ENCODE measurements at places on chromosomes 2 and 18.
A peak's percentile ranks its signal among the peaks of the same experiment; 100 is the strongest.

DNA sequence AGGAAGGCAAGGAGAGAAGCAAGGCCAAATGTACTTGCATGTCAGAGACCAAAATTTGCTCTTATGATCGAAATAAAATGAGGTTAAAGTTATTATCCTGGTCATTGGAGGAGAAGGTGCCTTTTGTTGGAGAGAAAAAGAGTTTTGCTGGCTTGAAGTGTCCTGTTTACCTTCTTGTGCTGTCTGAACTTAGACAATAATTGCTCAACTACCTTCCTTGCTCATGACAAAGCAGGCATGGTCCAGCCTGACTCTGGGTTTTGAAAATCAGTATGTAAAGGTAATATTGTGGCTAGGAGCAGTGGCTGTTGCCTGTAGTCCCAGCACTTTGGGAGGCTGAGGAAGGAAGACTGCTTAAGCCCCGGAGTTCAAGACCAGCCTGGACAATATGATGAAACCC is 89.1 kb downstream of the MEIS1 start:
- no peak for DNase-seq

DNA sequence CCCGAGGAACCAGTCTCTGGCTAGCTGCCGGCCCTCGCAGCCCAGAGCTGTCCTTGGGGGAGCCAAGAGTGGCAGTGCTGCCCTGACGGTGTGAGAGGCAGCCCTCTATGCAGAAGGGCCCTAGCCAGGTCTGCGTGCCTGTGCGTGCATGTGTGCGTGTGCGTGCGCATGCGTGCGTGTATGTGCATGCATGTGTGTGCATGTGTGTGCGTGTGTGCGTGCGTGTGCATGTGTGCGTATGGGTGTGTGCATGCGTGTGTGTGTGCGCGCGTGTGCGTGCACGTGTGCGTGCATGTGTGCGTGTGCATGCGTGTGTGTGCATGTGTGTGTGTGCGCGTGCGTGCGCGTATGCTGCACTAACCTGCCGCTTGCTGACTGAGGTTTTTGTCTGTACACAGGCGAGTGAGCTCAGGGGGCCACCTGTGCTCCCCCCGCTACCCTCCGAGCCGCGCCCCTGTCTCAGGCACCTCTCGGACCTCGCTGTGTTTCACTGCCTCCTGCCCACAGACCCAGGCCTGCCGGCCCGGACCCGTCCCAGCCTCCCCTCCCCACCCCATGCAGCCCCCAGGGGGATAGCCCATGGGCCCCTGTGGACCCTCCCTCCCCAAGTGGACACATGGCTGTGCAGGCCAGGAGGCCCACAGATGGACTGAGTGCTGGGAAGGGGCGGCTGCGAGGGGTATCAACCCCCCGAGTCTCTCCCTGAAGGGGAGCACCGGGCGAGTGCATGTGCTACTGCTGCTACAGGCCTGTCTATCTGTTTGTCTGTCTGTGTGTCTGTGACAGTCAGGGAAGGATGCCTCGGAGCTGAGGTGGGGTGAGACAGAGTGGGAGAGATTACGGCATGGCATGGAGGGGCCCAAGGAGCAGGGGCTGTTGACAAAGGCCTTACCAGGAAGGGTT is 31.3 kb downstream of the SPEG start:
- DNase-seq = no peak

GRCh38 chr2:173947131-173947530 is 18.0 kb downstream of the SP3 start:
- DNase-seq = no peak

DNA sequence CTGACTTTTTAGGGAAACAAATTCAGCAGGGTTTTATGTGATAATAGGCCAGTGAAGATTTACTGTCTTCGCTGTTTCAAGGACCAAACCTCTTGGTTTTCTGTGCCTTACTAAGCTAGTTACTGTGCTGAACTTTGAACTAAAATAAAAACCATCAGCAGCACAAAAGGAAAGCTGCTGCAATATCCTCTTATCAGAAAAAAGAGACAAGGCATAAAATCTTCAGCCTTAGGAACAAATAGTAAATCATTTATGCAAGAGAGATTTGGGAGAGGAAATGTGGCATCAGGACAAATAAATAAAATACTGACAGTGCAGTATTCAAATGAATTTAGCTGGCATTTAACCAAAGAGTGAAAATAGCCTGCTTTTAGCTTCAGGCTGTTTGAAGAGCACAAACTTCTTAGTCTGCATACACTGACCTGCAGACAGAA is 64.1 kb upstream of the EHBP1 start:
- no peak for DNase-seq

GRCh38 chr2:231640641-231641111 is 48.0 kb downstream of the TEX44 start:
- DNase-seq = no peak

DNA sequence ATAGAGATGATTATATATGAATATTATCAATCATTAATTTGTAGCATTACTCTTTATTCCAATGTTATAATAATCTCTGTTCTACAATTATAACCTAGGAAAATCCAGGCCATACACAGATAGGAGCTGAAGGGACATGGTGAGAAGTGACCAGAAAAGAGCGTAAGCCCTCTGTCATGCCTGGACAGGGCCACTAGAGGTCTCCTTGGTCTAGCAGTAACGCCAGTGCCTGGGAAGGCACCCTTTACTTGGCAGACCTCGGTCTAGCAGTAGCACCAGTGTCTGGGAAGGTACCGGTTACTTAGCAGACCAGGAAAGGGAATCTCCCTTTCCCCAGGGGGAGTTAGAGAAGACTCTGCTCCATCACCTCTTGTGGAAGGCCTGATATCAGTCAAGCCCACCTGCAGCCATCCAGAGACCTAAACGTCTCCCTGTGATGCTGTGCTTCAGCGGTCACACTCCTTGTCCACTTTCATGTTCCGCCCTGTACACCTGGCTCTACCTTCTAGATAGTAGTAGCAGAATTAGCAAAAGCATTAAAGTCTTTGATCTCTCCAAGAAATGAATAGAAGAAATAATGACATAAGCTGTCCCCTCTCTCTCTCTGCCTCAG is 447.5 kb upstream of the FSIP2 start:
- DNase-seq = no peak

GRCh38 chr18:72107647-72108383 is 436.3 kb downstream of the CBLN2 start:
- peak; percentile 20 for DNase-seq

DNA sequence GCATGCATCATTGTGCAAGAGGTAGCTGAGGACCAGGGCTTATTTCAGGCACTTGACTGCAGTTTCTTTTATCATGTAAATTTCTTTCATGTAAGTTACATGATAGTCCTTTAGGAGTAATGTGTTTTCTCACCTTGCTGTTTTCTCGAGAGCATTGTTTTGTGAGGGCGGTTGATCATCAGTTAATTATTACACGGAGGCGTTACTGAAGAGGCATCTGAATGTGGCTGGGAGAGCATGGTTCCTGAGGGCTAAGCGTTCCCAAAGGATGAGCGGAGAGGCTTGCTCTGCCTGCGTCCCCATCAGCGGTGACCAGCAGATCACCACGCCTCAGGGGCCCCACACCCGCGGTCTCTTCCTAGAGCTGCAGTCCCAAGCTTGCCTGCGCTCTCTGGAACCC is 156.1 kb upstream of the NFATC1 start:
- no peak for DNase-seq

DNA sequence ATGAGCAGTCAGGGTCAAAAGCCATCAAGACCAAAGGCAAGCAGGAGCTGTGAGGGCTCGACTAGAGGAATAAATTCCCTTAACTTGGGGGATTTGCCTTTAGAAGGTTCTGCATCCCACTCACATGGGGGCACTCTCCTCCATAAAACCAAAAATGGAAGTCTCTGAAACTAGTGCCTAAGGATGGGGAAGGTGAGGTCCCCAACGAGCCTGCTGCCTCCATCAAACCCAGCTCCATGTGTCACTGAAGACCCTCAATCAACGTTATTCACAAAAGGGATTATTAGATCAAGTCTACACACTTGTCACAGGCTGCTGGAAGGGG is 254.9 kb upstream of the NCKAP5 start:
- no peak for DNase-seq

DNA sequence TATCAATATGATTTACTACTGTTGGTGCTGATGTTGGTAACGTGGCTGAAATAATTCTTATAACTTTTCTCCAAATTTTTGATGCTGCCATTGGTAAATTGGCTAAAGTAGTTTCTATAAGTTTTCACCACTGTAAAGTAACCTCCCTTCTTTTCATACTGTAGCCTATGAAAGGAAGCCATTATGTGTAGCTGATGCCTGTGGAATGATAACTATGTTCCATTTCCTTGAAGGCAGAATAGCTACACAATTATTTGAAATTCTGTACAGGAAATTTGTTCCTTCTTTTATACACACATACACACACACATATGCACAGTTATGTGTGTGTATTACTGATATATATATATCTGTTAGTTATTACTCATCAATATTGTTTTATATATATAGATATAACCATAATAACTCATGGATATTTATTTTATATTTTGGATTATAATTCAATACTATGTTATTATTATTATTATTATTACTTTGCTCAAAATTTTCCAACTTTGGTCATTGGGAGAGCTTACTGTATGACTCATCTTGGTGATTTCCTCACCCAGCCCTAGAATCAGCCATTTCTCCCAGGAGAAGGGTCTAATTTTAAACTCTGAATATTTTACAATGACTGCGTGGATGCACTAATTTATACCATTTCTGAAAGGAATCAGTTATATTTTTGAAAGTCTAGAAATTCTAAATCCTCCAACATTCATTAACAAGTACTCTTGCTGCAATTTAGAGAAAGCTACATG is 1677.7 kb downstream of the SUCLG1 start:
- no peak for DNase-seq

DNA sequence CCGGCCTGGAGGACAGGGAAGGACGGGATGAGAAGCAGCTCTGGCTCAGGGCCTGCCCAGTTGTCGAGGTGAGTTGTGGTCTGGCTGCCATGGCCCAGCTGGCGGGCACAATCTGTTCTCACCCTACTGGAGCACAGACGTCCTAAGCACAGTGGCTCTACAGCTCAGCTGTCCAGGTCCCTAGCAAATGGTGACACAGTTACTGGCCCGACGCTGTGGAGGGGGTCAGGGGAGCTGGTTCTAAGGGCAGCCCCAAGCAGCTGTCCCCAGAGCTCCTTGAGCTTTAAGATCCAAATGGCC is 32.9 kb downstream of the KCNK3 start:
- no peak for DNase-seq

DNA sequence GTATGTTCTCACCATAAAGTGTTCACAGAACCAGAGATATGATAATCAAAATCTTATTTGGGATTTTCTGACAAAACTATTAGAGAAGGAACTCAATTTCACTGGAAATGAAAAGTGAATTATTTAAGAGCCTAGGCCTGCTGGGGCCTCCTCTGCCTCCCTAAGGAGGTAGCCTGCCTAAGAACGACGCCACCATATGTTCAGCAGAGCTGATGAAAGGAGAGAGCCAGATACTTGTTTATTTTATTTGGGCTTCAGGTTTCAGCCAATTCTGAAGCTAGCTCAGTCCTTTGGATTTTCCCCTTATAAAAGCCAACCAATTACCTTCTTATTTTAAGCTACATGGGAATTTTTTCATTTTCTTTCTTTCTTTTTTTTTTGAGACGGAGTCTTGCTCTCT is 433.1 kb upstream of the MAP2 start:
- no peak for DNase-seq

- no peak for DNase-seq
Observed at GRCh38 chr2:232839411-232840079, 30.5 kb upstream of the SNORC start.

- no peak for DNase-seq
Observed at GRCh38 chr2:113755035-113755834, 1.2 kb downstream of the SLC35F5 start.

All from nucleus accumbens (tissue), 56 donors.